Stimulated activated CD4-positive, alpha-beta T cell treated with anti-CD3 and anti-CD28 coated beads, Interleukin-15, amount 100 ng/mL, for 24 hours (primary cell): ENCODE measurements at places on chromosomes 4 and X.

DNA sequence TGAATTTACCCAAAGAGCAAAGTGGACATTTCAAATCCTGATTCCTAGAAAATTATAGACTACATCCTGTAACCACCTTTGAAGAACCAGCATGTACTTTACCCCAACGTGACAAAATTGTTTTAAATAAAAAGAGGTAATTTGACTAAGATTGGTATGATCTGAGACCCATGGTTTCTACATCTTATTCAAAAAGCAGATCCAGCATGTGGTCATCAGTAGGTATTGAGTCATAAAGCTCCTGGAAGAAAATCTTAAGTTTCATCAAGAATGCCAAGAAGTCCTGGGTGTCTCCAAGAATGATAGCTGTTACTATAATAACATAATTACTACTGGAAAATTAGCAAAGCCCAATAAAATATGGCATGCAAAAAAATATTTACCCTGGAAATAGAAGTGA, 61.8 kb downstream of the NFKB1 start:
- no peak for DNase-seq

DNA sequence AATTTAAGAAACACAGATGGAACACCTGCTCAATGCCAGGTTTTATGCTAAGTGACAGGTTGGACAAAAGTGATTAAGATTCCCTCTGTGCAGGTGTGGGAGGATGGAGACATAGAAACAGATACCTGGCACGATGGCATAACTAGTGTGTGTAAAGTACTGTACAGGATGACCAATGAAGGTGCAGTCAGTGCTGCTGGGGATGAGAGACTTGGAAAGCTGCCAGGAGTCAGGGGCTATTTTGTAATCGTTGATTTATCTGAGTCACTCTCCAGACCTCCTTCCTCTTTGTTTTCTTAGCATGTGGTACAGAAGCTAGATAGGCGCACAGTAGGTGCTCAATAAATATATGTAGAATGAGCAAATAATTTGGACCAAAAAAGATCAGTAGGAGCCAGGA, 58.2 kb downstream of the CWH43 start:
- DNase-seq = no peak

DNA sequence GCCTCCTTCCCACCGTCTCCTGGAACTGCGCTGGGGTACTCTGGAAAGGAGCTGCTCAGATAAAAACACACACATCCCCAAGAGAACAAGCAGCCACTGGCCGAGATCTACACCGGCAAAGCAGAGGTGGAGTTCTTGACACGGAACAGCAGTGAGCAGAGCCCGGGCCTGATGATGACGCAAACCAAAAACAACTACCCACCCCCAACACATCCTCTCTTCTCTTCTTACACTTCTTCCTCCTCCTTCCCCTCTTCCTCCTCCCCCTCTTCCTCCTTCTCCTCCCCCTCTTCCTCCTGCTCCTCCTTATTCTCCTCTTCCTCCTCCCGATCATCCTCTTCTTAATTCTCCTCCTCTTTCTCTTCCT, 4.6 kb downstream of the PNMA5 start:
- DNase-seq = peak; percentile 11

DNA sequence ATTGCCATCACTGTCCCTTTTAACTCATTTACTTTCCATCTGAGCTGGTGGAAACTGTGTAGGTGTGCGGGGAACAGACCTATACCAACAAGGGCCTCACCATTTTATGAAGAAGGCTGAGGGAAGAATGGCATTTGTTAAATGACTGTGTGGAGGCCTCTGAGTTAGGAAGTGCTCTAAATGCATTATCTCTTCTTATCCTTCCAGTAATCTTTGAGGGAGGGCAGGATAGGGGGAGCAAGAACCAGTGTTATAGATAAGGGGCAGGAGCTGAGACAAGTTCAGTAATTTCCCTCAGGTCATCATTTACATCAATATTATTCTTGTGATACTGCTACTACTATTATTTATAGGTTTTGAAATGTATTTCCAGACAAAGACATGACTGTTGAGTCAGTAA, 122.4 kb upstream of the PDLIM3 start:
- no peak for DNase-seq

DNA sequence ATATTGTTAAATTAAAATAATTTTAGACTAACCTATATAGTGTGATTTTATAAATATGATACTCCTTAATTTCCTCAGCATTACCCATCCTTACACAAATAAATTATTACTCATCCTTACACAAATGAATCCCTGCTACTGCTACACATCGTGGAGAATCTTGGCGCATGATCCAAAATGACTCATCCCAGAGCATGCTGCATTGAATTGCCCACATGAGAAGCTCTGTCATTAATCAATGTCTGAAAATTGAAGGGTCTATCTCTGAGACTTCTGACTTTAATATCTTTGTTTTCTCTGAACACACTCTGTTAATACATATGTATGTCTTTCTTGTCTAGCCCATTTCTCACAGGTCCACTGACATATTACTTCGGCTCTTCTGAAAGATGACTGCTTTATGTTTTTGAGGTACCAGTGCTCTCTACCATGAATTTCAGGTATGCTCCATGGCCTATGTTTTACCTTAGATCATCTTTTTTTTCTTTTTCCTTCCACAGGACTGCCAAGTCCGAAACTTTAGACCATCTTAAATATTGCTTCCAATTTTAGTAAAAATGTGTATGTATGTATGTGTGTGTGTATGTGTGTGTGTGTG, 15.7 kb upstream of the DUSP21 start:
- no peak for DNase-seq

- no peak for DNase-seq
These were observed 78.8 kb upstream of the PLAC1 start for GRCh38 chrX:134737061-134737460.

DNA sequence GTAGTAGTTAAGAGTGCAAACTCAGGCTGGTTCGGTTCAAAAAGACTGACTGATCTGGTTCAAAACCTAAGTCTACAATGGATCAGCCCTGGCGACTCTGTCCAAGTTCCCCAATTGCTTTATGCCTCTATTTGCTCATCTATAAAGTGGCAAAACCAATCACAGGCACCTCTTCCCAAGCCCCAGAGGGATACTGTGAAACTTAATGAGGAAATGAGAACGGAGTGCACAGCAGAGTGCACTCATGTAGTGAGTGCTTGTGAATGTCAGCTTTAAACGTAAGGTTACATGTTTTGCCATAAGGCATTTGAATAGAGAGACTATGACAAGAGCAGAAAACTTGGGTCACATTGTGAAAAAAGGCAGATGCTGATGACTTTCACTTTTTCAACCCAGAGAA, 199.7 kb upstream of the KLF3 start:
- DNase-seq = no peak
